ENCODE measurements at places on chromosomes 3 and 15.
A peak's percentile ranks its signal among the peaks of the same experiment; 100 is the strongest.

GRCh38 chr3:152245498-152246170, 23.1 kb upstream of the MBNL1 start:
- DNase-seq, result no peak

DNA sequence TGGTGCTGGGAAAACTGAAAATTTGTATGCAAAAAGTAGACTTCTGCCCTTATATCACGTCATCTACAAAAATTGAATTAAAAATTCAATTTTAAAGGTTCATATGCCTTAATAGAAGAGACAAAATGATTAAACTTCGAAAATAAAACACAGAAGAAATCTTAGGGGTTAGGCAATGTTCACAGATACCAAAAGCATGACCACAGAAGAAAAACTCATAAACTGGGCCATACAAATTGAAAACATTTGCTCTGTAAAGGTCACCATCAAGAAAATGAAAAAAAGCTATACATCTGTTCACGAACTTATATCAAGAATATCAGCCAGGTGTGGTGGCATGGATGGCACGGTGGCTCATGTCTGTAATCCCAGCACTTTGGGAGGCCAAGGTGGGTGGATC, 245.1 kb downstream of the PCCB start:
- no peak for DNase-seq

GRCh38 chr3:21013566-21013965, 737.4 kb downstream of the ZNF385D start:
- no peak for DNase-seq

- no peak for DNase-seq
These were observed 72.3 kb downstream of the SLCO3A1 start for GRCh38 chr15:91925794-91926193.

GRCh38 chr3:127902486-127902885, 12.5 kb upstream of the KBTBD12 start:
- DNase-seq, result no peak

DNA sequence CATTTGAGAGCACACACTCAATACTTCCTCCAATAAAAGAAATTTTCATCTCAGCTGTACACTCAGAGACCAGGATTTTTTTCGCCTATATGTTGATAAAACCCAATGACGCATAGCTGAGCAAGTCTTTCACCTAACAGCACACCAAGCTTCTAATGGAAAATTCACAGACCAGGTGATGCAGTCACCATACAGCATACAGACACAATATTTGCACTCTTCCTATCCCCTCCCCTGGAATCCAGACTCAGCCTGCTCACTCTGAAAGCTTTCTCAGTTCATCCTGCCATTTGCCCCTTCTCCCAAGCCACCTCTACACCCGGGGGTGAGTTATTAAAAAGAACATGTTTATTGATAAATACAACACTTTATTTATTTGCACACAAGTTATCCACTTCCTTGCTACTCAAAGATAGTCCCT, 1.7 kb downstream of the TBC1D5 start:
- no peak for DNase-seq

GRCh38 chr3:128845119-128845777, 34.2 kb upstream of the ACAD9 start:
- peak; percentile 55 for DNase-seq

- DNase-seq, result no peak
These were observed 102.6 kb downstream of the ALDH1A2 start for GRCh38 chr15:57962887-57963286.

DNA sequence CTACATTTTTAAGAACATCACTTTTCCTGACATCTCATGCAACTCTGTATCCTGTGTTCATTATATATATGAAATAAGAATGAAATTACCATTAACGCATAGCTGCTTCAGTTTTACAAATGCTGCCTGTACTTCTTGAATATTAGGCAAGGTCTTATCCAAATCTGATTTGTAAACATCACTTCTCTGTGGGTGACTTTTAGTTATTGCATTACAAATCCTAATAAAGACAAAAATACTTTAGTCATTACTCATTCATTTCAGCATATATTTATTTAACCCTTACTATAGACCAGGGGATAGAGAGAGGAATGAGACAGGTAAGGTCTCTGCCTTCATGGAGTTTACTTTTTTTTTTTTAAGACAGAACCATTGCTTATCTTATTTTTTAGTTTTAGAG, 36.8 kb downstream of the MTMR10 start:
- DNase-seq, result no peak

DNA sequence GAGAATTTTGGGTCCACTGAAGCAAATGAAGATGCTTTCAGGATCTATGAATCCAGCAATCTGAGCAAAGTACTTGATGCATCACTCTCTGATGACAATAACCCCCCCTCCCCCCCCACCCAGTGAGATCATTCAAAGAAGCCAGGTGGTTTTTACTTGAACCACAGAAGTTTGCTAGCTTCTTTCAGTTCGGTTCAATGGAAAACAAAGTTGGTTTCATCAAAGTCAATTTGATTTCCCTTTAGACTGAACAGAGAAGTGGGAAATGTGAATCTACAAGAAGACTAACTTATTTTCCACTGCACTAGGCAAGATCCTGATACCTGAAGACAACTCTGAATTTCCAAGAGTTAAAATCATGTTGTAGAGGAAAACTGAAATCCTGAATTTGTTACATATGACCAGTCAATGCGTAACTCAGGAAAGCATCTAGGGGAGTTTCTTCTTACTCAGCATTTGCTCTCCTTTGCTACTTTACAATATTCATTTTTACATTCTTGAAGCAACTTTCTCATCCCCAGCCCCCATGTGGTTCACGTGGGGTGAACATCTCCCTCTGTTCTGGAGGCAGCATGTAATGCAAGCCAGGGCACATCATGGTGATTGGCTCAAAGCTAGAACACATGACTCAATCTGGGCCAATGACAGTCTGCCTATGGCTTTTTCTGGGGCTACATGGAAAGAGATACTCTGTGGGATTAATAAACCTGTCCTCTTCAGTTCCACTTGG, 572.6 kb downstream of the FOXP1 start:
- no peak for DNase-seq

GRCh38 chr3:110865934-110866333, 205.7 kb upstream of the NECTIN3 start:
- DNase-seq, result no peak

- no peak for DNase-seq
These were observed 132.6 kb upstream of the LRRN1 start for GRCh38 chr3:3666664-3667063.

GRCh38 chr3:171379281-171379680, 80.9 kb downstream of the TNIK start:
- no peak for DNase-seq

DNA sequence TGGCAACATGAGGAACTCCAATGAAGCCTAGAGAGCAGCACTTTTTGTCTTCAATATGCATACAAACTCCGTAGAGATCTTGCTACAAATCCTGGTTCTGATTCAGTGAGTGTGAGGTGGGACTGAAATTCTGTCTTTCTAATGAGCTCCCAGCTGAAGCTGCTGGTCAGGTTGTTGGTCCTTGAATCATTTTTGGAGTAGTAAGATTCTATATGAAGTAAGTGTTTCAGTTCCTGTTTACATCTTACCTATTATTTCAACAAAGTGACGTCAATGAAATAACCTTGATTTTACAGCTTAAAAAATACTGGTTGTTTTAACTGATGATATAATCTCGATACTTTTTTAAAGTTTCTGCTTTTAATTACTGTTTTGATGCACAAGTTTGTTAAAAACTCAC, 33.9 kb downstream of the SHQ1 start:
- no peak for DNase-seq

DNA sequence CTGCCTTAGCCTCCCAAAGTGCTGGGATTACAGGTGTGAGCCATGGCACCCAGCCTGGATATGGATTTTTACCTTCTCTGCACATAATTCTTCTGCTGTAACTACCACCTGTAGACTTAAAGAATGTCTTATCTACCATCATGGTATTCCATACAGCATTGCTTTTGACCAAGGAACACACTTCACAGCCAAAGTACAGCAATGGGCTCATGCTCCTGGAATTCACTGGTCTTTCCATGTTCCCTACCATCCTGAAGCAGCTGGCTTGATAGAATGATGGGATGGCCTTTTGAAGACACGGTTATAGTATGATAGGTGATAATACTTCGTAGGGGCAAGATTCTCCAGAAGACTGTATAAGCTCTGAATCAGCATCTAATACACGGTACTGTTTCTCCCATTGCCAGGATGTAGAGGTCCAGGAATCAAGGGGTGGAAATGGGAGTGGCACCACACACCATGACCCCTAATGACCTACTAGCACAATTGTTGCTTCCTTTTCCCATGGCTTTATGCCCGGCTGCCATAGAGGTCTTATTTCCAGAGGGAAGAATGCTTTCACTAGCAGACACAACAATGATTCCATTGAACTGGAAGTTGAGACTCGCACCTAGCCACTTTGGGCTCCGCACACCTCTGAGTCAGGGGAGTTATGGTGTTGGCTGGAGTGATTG, 60.9 kb upstream of the CDV3 start:
- DNase-seq, result no peak

- no peak for DNase-seq
These were observed 73.5 kb upstream of the IQSEC1 start for GRCh38 chr3:13146643-13147143.
